ENCODE measurements at places on chromosomes 16 and 17.

GRCh38 chr17:4501295-4501949 is 2.7 kb downstream of the SPNS2 start:
- DNase-seq: no peak

DNA sequence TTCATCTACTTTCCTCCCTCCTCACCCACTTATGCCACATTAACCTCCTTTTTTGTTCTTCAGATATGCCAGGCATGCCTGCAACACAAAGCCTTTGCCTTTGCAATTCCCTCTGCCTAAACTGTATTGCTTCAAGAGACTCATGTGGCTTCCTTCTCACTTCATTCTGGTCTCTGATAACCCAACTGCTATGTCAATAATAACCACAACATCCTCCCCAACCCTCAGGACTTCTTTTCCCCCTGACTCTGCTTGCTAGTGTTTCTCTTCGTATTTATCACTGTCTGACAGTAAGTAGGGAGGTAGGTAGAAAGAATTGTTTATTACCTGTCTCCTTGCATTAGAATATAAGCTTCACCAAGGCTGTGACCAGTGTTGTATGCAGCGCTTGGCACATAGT is 22.4 kb downstream of the RBL2 start:
- DNase-seq: peak; percentile 6

GRCh38 chr16:67542464-67542863 is 13.8 kb downstream of the RIPOR1 start:
- peak; percentile 80 for DNase-seq

GRCh38 chr16:3986235-3986544 is 105.7 kb upstream of the CREBBP start:
- no peak for DNase-seq

DNA sequence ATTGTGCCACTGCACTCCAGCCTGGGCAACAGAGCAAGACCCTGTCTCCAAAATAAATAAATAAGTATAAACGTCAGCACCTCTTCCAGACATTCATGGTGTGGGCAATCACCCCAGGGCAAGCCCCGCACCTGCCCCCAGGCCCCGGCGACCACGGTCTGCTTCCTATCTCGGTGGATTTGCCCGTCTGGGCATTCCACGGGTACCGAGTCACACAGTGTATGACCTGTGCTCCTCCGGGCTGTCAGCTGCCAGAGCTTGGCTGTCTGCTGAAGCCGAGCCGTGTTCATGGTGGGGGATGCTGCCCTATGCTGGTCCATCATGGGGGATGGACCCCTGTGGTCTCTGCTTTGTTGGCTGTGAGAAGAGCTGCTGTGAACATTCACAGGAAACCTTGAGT is 15.4 kb downstream of the CYBC1 start:
- DNase-seq: no peak

- DNase-seq: no peak
Measured at GRCh38 chr17:46756081-46756735, 62.3 kb downstream of the WNT3 start.

DNA sequence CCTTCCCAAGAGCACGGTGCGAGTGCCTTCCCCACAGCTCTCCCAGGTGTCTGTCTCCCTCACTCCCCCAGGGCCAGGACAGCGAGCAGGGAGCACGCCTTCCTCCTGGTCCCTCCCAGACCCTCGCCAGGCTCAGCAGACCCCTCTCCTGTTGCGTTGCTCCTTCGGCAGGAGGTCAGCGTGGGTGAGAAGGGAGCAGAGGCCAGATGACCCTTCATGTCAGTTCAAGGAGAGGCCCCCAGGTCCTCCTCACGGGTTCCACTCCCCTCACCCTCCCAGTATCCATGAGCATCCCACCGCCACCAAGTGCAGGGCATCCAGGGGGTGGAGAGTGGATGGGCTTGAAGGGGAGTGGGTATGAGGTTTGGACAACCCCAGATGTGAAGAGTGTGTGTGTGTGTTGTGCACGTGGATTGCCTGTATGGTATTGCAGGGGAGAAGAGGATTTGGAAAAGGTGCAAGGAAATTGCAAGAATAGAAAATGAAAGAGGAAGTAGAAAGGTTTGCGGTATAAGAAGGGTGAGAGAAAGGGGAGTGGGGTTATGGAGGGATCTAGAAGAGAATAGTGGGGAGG is 17.7 kb downstream of the SGCA start:
- DNase-seq: no peak

GRCh38 chr17:77585142-77585860 is 373.2 kb upstream of the TNRC6C start:
- DNase-seq: no peak

DNA sequence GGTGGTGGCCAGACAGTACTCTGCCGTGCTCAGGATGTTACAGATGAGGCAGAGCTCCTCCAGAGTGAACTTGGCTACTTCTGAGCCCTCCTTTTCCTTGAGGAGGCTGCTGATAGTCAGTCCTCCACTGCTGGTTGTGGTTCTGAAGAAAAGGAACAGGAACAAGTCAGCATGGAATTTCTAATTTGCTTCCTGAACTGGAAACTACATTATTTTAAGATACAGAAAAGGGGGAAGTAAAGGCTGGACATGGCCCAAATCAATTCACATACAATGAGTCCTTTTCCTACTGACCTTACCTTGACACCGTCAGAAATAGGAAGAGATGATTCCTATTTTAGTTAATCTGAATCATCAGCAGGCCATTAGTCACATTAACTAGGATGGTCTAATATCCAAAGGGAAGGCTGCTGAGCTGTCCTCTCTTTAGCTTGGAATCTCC is 154.2 kb downstream of the VPS53 start:
- no peak for DNase-seq

DNA sequence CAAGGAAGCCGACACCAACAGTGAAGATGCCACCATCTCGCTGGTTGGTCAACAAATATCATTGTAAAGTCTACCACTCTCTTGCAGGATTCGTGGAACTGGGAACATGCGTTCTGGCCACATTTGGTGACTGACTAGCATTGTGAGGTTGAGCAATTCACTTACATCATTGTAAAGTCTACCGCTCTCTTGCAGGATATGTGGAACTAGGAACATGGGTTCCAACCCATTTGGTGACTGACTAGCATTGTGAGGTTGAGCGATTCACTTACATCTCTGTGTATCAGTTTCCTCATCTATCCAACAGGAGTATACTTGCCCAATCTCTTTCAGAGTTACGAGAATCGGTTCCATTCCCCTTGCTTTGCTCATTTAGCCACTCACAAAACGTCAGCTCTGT is 42.6 kb upstream of the RPH3AL start:
- no peak for DNase-seq

GRCh38 chr16:28964072-28964471 is 10.5 kb upstream of the SPNS1 start:
- DNase-seq: no peak

Data from GM20000 (cell line).